ENCODE measurements at places on chromosomes 12 and 14. TPM values are rescaled to one million over a fixed set of nuclear protein-coding genes. Genes with fewer than 3 reads are reported as not detected.

Gene SLC7A8
- total RNA-seq: 4.0 TPM

GRCh38 chr12:88251798-88252197, 109.7 kb downstream of the TMTC3 start:
- DNase-seq: no peak

Gene RNASE7
- not detected for total RNA-seq

GRCh38 chr12:104846056-104846767, 111.9 kb downstream of the SLC41A2 start:
- DNase-seq: peak; percentile 38

DNA sequence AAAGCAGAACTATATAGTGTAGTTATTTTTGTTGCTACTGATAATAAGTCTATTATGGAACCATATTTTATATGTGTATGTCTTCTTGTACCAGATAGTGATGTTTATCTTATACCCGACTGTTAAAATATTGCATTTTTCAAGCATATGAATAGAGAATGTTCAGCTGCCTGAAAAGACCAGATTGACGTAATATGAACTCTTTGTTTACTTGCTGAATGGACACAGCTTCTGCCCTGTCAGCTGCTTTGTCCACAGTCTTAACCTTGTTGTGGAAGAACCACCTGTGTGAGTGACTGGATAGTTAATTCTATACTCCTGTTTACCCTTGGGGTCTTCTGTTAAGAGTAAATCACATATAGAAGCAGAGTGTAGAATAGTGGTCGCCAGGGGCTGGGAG, 109.3 kb downstream of the LGR5 start:
- no peak for DNase-seq

Gene RASAL1
- not detected for total RNA-seq

GRCh38 chr14:32006263-32007110, 70.6 kb upstream of the ARHGAP5 start:
- peak; percentile 77 for DNase-seq

GRCh38 chr12:56385873-56386272, 23.2 kb upstream of the APOF start:
- peak; percentile 46 for DNase-seq

DNA sequence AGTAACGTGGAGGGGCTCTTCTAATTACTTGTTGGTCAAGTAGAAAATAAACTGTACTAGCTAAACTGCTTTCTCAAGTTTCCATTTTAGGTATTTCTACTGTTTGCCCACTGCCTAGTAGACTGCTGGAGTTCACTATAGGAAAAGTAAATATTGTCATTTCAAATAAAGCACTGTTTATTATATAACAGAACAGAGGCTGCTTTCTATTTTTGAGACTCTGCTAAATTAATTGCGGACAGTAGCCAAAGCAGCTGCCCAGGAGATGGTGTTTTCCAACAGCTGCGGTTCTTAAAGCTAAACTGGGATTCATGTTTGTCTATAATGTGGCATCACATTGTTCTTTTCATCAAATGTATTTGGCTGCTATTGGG, 15.9 kb upstream of the SIX1 start:
- no peak for DNase-seq

Gene ATL1
- 0.32 TPM for total RNA-seq

DNA sequence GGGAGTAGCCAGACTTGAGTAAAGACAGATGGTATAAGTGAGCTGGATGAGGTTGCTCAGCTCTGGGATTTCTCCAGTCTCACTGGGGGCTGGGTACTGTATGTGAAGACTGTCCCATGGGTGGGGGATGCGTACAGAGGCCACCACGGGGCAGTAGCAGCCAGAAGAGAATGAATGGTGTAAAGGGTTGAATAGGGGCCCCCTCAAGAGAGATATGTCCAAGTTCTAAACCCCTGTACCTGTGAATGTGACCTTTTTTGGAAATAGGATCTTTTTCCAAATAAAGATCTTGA, 21.8 kb upstream of the BCDIN3D start:
- DNase-seq: no peak

GRCh38 chr14:24988760-24989159, 61.2 kb downstream of the STXBP6 start:
- no peak for DNase-seq

DNA sequence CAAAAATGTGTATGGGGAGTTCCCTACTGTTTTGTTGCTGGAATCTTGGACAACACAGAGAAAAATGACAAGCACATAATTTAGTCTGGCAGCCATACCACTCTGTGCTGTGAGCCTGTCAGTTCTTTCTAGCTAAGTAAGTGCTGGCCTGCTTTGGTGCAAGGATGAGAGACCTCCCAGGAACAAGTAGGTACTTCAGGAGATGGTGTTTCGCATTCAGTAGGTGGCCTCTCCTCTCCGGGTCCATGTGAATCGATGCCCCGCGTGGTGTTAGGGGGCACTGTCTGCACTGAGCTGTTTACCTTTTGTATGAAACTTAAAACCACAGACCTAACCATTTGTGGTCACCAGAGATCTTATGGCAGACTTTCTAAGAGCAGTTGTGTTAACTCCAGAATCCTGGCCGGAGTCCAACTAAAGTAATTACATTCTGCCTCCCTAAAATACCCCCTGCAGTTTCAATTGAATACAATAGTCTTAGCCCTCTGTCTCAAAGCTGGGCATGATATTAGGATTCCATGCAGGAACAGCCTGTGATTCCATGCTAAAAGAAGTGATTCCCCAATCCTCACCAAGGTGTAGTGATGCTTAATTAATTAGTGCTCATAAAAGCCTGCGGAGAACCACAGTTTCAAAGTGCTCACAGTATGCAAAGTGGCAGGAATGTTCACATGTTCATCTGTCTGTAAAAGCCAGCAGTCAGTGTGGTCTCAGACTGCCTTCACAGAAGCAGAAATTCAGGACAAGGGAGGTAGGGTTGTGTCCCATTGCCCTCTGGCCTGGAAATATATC, 64.2 kb downstream of the LLPH start:
- peak; percentile 92 for DNase-seq

All from M059J (cell line).